ENCODE measurements at places on chromosomes 16 and 17.

DNA sequence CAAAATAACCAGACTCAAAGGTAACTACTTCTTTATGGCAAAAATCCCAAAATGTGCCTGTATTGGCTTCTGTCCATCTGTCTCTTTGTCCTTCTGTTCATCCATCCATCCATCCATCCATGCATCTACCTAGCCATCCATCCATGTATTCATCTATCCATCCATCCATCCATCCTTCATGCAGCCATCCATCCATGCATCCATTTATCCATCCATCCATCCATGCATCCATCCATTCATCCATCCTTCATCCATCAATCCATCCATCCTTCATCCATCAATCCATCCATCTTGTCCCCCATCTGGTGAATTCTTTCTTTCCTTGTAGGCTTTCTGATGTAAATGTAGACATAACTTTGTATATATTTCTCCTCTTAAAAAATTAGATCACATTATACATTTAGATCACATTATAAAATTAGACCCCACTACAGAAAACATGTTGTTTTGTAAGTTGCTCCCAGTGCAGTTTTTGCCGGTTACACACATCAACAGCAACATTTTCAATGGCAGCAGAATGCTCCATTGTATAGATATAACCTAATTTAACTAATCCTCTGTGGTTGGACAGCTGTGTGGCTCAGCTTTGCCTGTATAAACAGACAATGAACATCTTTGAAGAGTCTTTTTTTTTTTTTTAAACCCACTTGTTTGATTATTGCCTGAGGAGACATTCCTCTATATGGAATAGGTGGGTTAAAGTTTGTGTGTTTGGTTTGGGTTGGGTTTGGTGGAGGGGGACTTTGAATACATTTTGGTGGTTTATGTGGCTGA is 72.0 kb downstream of the MSI2 start:
- DNase-seq, result no peak

GRCh38 chr16:87366288-87366687 is 17.3 kb downstream of the FBXO31 start:
- no peak for DNase-seq

DNA sequence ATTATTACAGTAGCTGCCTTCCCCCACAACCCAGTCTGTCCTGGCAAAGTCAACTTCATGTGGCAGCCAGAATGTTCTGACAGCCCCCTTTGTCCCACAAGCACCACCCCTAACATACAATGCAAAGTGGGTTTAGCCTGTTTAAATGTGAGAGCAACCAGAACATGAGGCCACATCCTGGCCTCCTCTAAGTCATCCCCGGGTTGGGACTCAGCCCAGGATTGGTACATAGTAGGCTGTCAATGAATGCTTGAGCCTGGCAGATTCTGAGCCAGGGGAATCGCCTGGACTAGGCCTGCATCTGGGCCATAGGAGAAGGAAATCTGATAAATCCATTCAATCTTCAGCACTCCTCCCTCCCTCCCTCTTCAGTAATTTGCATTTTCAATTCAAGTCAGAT is 4.3 kb upstream of the ITGA3 start:
- DNase-seq, result no peak

- DNase-seq, result no peak
Observed at GRCh38 chr17:53101706-53102105, 721.0 kb upstream of the KIF2B start.

GRCh38 chr17:28960256-28961061 is 9.1 kb upstream of the PHF12 start:
- DNase-seq, result no peak

- DNase-seq, result no peak
Observed at GRCh38 chr17:47914306-47914948, 18.4 kb downstream of the SP2 start.

DNA sequence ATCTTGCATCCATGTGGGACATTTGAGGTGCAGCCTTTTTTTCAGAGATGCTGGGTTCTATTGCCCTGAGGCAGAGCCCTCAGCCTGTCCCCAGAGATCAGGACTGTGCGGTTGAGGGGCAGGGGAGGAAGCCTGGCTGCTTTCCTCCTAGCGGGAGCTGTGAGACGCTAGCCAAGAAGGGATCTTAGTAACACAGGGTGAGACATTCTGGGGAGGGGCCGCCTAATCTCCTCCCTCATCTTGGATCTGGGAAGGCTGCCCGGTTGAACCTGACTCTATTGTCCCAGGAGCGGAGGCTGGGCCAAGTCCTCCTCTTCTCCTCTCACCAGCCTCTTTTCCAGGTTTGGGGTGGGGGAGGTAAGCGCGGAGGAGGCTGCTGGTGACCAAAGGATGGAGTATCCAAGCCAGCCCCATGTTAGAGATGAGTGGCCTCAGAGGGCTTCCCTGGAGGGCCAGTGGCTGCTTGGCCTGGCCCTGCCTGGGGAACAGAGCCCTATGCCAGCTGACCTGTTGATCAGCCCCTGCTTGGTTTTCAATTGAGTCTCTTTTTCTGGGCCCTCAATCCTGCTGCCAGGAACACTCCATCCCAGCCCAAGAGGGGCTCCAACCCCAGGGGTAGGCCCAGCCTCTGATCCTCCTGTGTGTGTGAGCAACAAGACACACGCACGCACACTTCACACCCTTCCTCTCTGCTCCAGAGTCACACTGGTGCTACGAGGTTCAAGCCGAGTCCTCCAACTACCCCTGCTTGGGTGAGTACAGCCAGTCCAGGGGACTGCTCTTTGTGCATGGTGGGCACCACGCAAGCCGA is 5.0 kb downstream of the CA4 start:
- DNase-seq, result peak; percentile 69

DNA sequence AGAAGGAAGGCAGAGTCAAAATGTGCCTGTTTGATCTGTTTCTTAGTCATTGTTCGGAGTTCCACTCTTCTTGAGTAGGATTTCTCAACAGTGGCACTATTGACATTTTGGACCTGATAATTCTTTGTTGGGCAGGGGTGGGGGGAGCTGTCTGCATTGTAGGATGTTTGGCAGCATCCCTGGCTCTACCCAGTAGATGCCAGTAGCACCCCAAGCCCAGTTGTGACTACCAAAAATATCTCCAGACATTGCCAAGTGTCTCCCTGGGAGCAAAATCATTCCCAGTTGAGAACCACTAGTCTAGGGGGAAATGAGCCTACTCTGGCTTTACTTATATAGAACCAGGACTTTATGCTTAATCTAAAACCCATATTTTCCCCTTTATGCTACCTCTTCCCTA is 1.1 kb upstream of the GFOD2 start:
- no peak for DNase-seq

GRCh38 chr16:79437764-79438751 is 162.5 kb downstream of the MAF start:
- DNase-seq, result peak; percentile 6

GRCh38 chr17:67151717-67152116 is 93.3 kb downstream of the HELZ start:
- peak; percentile 73 for DNase-seq

DNA sequence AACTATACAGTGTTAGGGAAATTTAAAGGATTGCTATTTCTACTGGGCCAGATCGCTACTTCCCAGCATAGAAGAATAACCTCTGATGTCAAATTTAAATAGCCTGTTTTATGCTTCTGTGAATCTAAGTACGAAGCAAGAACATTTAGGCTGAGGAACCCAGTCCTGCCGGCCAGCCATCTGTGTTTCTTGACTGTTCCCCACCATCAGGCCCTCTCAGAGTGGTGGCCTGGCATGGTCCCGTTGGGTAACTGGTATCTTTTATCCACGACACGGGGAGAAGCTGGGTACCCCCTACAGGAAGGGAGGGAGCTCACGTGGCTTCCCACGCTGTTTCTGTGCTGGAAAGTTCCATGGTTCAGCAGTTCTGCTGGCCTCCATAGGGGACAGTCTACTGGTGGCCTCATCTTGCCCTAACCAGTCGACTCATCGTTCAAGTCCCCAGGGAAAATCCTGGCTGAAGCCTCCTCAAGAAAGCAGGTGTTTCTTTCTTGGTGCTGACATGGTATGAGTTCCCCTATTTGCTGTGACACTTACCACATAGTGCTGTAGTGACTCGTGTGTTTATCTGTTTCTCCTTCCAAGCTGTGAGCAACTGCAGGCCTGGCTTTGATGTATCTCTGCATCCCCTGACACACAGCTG is 201.7 kb upstream of the NLRP1 start:
- no peak for DNase-seq

GRCh38 chr17:42760652-42761581 is at the start of gene RAMP2:
Gene RAMP2 (plus strand): TSS chr17:42761227. CDS start chr17:42761262, 35 bp downstream.
- DNase-seq, result peak; percentile 10

DNA sequence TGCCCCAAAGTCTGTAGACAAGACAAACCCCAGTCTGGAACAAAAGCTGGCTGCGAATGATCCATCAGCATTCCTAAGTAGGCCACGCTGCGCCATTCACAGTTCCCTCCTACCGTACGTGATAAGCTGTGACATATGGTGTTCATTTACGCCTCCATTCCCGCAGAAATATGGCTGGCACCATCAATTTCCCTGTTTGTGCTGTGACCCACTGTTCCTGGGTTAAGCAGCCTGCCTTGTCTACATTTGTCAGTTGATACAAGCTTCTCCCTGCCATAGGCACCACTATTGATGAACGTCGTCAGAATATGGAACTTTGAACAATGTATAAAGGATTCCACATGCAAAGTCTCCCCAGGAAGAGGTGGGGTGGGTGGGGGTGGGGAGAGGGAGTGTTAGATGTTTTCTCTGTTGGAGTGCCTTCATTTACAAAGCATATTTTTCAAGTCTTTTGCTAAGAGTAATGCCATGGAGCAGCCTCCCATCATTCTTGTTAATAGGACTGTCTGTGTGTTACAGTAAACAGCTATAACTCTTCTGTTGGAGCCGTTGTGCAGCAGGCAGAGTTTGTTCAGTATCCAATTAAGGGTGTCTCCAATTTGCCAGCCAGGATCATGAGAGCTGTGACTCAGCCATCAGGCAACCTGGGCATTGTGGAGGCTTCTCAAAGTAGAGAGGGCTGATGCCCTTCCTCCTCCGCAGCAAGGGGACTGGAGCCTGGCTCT is 294.6 kb downstream of the TMEM114 start:
- no peak for DNase-seq

GRCh38 chr16:3650631-3651265 is 3.7 kb upstream of the DNASE1 start:
- no peak for DNase-seq

- no peak for DNase-seq
Observed at GRCh38 chr17:67137026-67137370, 92.6 kb downstream of the CACNG1 start.

GRCh38 chr17:61128661-61129115 is 271.0 kb upstream of the TBX2 start:
- no peak for DNase-seq

GRCh38 chr17:46026166-46027047 is 27.4 kb downstream of the STH start:
- DNase-seq, result no peak

GRCh38 chr17:65978871-65979270 is 213.1 kb downstream of the CEP112 start:
- peak; percentile 16 for DNase-seq

DNA sequence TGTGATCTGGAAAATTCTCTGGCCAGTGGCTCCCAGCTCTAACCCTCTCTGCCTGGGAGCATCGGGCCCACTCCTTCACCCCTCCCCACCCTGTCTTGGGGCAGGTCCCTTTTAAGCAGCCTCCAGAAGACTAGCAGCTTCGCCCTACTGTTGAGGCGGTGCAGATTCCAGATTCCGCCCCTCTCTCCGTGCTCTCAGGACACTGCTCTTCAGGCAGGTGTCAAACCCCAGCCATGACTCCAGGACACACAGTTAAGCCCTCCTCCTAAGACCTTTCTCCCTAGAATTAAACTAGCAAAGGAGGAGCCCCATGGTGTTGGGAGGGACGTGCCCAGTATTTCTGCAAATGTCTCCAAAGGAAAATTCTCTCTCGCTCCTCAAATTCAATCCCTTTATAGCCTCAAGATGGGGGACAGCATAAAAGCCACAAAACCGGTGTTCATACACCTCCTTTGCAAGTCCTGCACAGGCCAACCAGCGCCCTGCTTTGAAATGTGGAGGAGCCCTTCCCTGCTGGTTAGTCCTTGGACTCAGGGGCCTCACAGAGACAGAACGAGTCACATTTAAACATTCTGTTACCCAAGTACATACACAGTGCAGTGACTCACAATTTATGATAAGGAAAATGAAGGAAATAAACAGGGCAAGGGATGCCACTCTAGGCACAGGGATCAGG is 7.2 kb downstream of the LPO start:
- no peak for DNase-seq

- DNase-seq, result no peak
Observed at GRCh38 chr16:27238016-27238587, 30.5 kb downstream of the NSMCE1 start.

DNA sequence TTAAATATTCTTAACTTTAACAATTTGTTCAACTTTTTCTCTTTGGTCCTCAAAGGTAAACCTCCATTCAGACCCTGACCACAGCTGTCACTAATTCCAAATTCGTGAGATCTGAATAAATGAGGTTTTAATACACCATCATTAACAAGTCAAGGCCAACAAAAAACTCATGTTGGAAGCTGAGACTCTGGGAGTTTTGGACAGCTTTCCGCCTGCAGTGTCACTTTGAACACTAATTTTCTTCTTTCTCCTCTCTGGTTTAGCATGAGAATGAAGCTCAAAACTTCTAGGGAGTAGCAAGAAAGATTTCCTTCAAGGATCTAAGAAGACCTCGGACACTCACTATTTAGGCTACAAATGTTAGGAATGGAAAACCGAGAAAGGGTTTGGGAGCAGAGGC is 32.7 kb upstream of the DNAH9 start:
- no peak for DNase-seq

- no peak for DNase-seq
Observed at GRCh38 chr17:60717814-60718213, 40.2 kb downstream of the BCAS3 start.

GRCh38 chr17:72411124-72411563 is 290.3 kb downstream of the SOX9 start:
- DNase-seq, result no peak

GRCh38 chr17:79658811-79659207 is 48.0 kb upstream of the RBFOX3 start:
- DNase-seq, result peak; percentile 6

DNA sequence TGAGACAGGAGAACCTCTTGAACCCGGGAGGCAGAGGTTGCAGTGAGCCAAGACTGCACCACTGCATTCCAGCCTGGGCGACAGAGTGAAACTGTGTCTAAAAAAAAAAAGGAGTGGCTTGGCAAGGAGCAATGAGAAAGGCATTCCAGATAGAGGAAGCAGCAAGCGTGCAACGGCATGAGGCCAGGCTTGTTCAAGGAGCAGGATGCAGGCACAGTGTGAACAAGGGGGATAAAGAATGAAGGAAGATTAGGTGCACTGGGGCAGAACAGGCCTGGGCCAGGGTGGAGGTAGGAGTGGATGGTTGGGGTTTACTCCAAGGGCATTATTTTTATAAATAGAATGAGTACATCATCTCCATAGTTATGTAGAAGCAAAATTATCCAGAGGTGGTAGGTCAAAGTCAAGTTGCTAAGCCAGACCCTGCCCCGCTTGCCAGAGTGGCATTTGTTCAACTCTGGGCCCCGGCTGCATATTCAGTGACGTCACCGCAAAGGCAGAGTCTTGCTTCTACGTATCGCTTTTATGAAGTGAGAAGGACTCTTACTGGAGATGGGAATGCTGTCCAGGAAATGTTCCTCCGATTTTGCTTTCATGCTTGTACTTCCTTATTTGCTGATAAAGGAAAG is 100.2 kb downstream of the KATNIP start:
- peak; percentile 55 for DNase-seq
